ENCODE measurements at places on chromosomes 16 and 17.

DNA sequence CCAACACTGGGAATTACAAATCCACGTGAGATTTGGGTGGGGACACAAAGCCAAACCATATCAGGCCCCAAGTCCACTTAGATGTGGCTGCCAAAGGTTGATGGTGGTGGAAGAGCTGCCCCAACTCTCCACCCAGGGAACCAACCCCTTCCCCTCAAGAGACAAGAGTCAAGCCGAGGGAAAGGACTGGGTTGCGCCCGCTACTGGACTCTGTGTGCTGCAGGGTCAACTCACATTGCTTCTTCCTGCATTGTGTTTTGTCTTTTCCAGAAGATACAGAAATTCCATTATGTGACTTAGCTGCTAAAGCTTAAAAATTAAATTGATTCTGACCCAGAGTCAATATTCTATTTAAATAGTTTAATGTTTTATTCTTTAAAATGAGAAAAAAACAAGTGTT is 58.5 kb downstream of the ADAMTS18 start:
- no peak for DNase-seq

DNA sequence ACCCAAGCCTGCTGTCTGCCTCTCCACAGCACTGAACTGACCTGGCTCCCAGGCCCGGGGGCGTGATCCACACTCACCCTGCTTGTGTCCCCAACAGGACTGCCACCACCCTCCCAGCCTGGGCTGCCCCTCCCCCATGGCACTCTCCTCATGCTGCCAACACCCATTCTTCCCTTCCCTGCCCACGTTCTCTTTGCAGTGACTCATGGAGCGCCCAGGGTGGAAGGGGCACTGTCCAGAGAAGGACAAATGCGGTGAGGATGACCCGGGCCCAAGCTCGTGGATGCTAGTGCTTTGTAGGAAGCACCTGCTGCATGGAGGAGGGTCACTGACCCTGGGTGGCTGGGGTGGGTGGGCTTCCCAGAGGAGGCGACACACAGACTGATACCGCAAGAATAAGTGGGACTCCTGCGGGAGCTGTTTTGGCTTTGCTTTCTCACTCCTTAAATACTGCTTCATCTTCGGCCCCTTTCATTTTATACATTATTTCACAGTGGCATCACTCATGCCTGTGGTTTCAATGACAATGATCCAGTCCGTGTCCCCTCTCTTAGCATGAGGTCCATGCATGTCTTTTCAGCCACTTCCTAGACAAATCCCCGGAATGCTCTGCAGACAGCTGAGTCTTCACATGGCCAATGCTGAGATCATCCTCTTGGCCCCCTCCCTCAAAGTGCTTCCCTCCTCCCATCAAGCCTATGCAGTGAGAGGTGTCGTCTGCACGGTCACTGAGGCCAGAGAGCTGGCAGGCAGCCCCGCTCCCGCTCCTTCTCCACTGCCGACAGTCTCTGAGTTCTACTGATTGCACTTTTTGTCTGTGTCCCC is 17.6 kb downstream of the CDK5R1 start:
- peak; percentile 55 for DNase-seq

- DNase-seq, result no peak
These were observed 45.2 kb upstream of the STAC2 start for GRCh38 chr17:39270923-39271322.

DNA sequence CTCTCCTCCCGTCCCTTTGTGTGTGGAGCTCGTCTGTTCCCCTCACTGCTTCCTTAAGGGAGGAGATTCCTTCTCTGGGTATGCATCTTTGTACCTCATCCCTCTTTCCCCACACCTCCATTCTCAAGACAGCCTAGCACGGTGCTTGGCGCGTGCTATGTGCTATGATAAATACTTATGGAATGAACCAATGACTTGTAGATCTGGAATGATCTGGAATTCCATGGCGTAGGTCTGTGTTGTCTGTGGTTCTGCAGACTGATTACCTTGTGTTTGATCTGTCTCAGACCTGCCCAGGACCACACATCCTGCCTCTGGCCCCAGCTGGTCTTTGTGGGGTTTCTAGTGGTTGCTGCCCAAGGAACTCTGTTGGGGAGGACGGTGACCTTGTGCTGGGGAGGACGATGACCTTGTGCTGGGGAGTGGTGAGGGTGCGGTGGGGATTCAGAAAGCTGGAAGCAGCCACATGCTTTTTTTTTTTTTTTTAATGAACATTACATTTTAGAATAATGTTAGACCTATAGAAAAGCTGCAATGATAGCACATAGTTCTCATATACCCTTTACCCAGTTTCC is 33.5 kb upstream of the ETV4 start:
- DNase-seq, result no peak

- DNase-seq, result peak; percentile 61
These were observed at the start of gene CCL2 for GRCh38 chr17:34254651-34255380. Gene CCL2, plus strand, starts transcription at chr17:34255285. Its CDS starts 65 bp downstream, at chr17:34255350.

DNA sequence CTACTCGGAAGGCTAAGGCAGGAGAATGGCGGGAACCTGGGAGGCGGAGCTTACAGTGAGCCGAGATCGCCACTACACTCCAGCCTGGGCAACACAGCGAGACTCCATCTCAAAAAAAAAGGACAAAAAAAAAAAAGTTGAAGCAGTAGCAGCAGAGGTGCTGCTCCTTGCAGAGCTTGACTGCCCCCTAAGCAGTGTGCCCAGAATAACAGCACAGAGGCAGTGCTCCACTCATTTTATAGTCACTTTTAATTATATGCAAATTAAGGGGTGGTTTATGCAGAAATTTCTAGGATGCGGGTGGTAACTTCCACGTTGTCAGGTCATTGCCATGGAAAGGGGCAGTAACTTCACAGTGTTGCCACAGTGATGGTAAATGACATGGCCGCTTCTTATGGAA is 54.3 kb upstream of the NOL11 start:
- DNase-seq, result no peak

DNA sequence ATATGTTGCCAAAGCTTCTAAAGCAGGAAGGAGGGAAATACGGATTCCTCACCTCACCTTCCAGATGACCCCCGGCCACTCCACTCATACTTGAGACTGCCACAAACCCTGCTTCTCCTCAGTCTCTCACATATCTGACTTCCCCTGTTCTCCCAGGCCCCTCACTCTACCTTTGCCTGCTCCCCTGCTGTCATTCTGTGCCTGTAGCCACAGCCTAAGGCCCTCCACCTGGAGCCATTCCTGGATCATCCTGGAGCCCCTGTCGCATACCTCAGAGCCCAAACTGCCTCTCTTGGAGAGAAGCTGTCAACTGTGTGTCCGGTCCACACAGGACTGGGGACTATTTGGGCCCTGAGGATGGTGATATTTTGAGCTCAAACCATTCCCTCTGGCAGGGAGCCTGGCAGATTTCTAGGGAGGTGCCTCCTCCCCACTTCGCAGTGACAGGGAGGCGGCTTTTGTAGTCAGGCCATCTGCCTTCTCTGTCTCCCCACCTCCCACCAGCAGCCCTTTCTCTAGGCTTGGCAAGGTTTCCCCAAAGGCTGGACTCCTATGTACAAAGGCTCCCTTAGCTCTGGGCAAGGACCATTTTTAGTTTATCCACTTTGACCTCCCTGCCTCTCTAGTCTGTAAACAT is 2.3 kb upstream of the MED24 start:
- DNase-seq, result no peak

- DNase-seq, result no peak
These were observed 119.7 kb upstream of the CACNG5 start for GRCh38 chr17:66715076-66715675.

- no peak for DNase-seq
These were observed 3.4 kb downstream of the TBC1D24 start for GRCh38 chr16:2478279-2478678.

- no peak for DNase-seq
These were observed 129.7 kb upstream of the MYOCD start for GRCh38 chr17:12536021-12536420.

- DNase-seq, result no peak
These were observed 8.2 kb downstream of the ADORA2B start for GRCh38 chr17:15952916-15953790.

- no peak for DNase-seq
These were observed 973 bp upstream of the IL4R start for GRCh38 chr16:27312580-27313421.

DNA sequence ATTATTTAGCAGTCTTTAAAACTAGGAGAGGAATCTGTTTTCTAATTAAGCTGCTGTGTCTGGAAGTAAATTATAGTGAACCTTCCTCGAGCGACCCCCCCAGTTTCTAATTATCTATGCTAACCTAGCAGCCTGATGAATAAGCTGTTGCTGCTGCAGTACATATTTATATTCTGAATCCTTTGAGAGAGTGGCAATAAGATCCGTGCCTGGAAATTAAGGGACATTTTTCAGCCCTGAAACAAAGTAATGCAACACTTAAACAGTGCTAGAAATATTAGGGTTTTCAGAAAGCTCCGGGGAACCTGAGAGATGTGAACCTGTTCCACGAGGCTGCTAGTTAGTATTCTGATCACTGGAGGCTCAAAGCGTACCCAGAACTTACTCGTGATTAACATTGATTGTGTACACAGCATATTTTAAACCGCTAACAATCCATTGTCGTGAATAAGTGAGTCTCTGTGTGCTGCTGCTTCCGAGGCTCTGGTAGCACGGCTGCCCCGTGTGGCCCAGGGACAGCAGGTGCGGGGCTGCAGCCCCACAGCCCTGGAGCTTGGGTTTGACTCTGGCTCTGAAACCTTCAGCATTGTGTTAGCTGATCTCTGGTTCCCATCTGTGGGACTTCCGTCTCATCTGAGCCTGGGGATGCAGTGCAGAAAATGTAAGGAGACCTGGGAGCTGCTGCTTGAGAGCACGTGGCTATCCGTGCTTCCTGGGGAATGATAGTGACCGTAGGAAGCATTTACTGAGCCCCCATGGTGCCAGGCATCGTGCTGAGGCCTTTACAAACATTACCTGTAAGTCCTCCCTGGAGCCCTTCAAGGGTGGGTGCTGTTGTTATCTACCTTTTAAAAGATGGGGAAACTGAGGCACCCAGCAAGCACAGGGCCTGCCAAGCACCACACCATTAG is 190.9 kb upstream of the CHMP6 start:
- no peak for DNase-seq

DNA sequence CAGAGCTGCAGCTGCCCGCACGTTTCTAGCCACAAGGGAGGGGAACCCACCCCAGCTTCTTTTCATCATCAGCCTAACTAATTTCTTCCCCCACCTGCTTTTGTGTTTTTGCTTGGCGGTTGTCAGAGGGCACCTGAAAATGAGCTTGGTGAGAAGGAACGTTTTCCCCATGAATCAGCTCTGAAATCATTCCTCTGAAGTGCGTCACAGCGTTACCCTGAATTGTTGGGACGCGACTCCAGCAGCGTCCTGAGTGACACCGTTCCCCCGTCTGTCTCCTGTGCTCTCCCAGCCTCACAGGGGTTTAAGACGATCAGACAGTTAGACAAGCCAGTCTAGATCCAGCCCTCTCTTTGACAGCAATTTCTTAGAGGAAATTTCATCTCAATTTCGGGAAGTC is 722.9 kb upstream of the EEF2KMT start:
- no peak for DNase-seq

DNA sequence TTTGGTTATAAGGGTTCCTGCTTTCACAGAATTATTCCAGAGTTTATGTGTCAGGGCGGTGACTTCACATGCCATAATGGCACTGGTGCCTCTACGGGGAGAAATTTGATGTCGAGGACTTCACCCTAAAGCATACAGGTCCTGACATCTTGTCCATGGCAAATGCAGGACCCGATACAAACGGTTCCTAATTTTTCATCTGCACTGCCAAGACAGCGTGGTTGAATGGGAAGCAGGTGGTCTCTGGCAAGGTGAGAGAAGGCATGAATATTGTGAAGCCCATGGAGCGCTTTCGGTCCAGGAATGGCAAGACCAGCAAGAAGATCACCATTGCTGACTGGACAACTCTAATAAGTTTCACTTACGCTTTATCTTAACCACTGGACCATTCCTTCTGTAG is 39.6 kb upstream of the CDRT4 start:
- no peak for DNase-seq

GRCh38 chr16:79047337-79047736 is 553.2 kb downstream of the MAF start:
- DNase-seq, result no peak

- no peak for DNase-seq
These were observed 177.3 kb downstream of the CYB561 start for GRCh38 chr17:63268827-63269226.

- no peak for DNase-seq
These were observed 48.7 kb downstream of the TMEM100 start for GRCh38 chr17:55673743-55674506.

- no peak for DNase-seq
These were observed 124.3 kb downstream of the SOCS1 start for GRCh38 chr16:11131706-11132105.

- no peak for DNase-seq
These were observed 114.5 kb downstream of the COPRS start for GRCh38 chr17:31744511-31744951.

GRCh38 chr17:33615861-33616260 is 322.8 kb upstream of the ASIC2 start:
- no peak for DNase-seq

GRCh38 chr17:67615011-67615561 is 102.7 kb upstream of the NOL11 start:
- DNase-seq, result no peak

GRCh38 chr16:5075637-5076036 is 4.0 kb downstream of the ALG1 start:
- no peak for DNase-seq

GRCh38 chr17:36136036-36136435 is 32.4 kb downstream of the CCL4 start:
- no peak for DNase-seq

DNA sequence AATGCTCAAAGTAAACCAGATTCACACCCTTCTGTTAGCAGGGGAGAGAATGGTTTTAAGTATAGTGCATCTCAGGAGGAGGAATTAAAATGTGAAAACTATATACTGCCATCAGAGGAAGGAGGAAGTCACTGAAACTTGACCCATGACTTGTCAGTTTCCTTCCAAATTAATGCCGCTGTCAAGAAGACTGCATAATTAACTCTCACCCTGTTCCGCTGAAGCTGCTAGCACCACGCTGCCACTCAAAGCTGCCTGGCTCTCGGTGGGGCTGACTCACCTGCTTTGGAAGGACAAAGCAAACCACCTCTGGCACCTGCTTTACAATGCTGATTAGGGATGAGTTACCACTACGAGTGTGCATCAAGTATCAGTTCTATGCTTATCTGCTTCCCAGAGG is 37.8 kb upstream of the ULK2 start:
- DNase-seq, result no peak

DNA sequence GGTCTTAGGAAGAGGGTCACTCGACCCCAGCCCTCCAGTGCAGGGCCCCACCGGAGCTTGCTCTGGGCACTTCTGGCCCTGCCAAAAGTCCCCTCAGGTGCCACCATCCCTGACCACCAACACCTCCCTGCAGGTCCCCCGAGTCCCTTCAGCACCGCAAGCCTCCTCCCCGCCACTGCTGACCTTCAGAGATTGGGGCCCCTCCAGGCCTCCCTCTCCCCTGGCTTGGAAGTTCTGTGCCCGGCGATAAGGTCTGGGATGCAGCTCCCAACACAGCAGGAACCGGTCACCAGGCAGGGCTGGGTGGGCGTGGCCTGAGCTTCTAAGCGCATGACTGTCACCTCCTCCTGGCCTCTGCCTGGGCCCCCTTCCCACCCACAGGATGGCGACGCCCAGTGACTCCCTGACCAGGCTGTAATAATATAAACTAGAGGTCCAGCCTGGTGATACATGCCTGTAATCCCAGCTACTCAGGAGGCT is 11.2 kb downstream of the PIEZO1 start:
- DNase-seq, result peak; percentile 90

Measured in lower lobe of right lung (tissue), 2 donors.